ENCODE measurements at places on chromosomes 11 and 22.

- no peak overlapping the region for H3K4me3 ChIP-seq
- H3K36me3 ChIP-seq = no peaks in the 10 kb centered on the region
- peaks cover 13% of the 10 kb centered on the region for H3K27me3 ChIP-seq
These were observed 10.4 kb upstream of the ARHGAP8 start for GRCh38 chr22:44741929-44742328.

DNA sequence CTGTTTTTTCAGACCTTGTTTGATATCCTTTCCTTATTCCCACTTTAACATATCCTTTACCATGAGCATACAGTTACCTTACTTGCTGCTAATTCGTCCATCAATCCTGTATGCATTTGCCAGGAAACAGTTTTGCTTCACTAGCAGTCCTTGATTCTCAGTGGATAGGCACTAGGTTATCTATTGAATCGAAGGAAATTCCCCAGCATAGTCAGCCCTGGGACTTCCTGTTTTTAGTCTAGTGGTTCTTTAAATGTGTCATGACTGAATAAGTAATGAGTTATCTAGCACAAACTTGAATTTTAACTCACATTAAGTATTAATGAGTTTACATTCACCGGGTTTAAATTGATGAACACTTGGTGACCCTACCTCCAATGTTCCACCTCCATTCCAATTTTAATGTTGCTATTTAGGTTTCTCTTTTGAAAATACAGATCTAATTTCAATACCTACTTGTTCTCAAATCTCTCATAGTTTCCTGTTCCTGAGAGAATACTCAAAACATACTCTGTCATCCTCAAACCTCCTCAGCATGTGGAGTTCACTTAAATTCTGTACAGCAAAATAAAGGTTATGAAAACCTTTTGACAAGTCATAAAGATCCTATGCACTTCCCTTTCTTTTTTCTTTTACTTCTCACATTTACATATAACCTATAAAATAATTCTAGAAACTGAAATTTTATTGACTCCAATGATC lies 1375.1 kb upstream of the TENM4 start:
- H3K27ac ChIP-seq = no peak overlapping the region
- H3K36me3 ChIP-seq = no peaks in the 10 kb centered on the region
- H3K4me1 ChIP-seq = peaks cover 26% of the 10 kb centered on the region
- H3K27me3 ChIP-seq = no peaks in the 10 kb centered on the region

- no peak overlapping the region for H3K27ac ChIP-seq
- no peak overlapping the region for H3K4me3 ChIP-seq
- peaks cover 2% of the 10 kb centered on the region for H3K36me3 ChIP-seq
These were observed 15.8 kb upstream of the CELSR1 start for GRCh38 chr22:46553189-46553588.

- H3K27me3 ChIP-seq = no peaks in the 10 kb centered on the region
- H3K36me3 ChIP-seq = peaks cover 43% of the 10 kb centered on the region
- H3K27ac ChIP-seq = peak overlapping the region; percentile 61
These were observed 9.5 kb downstream of the GTPBP1 start for GRCh38 chr22:38715176-38715764.
